Upper lobe of left lung (tissue), 6 donors: ENCODE measurements at places on chromosomes 12 and 14. TPM values are rescaled to one million over a fixed set of nuclear protein-coding genes. Genes with fewer than 3 reads are reported as not detected.

- H3K4me3 ChIP-seq: no peak overlapping the region
- no peaks in the 10 kb centered on the region for H3K4me1 ChIP-seq
- no peak overlapping the region for H3K27ac ChIP-seq
- H3K27me3 ChIP-seq: no peaks in the 10 kb centered on the region
These were observed 16.7 kb upstream of the DIO3 start for GRCh38 chr14:101544550-101544949.

POTEM gene
- not detected for total RNA-seq

DNA sequence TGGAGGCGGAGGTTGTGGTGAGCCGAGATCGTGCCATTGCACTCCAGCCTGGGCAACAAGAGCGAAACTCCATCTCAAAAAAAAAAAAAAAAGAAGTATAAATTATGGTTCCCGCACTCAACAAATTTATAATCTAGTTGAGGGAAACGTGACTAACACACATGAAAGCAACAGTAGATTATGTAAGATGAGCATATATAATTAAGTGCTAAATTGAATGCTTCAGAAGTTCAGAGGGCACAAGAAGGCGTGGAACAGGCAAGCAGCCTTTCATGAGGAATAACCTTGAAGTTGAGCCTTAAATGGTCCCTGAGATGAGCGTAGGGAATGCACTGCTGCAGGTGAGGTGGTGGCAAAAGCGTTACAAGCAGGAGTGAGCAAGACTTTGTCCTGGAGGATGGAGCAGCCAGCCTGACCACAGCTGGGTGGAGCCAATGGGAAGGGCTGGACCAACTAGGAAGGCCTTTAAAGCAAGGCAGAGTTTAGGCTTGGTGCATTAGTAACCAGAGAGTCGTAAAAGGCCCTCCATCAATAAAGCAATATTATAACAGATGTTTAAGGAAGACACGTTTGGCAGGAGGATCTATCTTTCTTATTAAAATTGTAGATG is 30.6 kb upstream of the TUBA1A start:
- no peaks in the 10 kb centered on the region for H3K27me3 ChIP-seq
- H3K36me3 ChIP-seq: no peaks in the 10 kb centered on the region
- no peak overlapping the region for H3K4me3 ChIP-seq
- H3K4me1 ChIP-seq: peaks cover 23% of the 10 kb centered on the region

GRCh38 chr12:49264466-49264872 is 413 bp upstream of the TUBA1C start:
- peaks cover 7% of the 10 kb centered on the region for H3K36me3 ChIP-seq
- peaks cover 58% of the 10 kb centered on the region for H3K4me1 ChIP-seq
- peak overlapping the region; percentile 87 for H3K4me3 ChIP-seq
- peak overlapping the region; percentile 98 for H3K27ac ChIP-seq
- peak; percentile 93 for DNase-seq

GRCh38 chr14:97058074-97058467 is 260.9 kb downstream of the VRK1 start:
- no peaks in the 10 kb centered on the region for H3K27me3 ChIP-seq
- H3K27ac ChIP-seq: no peak overlapping the region
- H3K4me1 ChIP-seq: no peaks in the 10 kb centered on the region
- no peaks in the 10 kb centered on the region for H3K36me3 ChIP-seq
- H3K4me3 ChIP-seq: no peak overlapping the region

- no peaks in the 10 kb centered on the region for H3K27me3 ChIP-seq
- peak overlapping the region; percentile 37 for H3K27ac ChIP-seq
- H3K4me3 ChIP-seq: no peak overlapping the region
These were observed 63.6 kb downstream of the STXBP6 start for GRCh38 chr14:24986206-24986893.
